ENCODE measurements at places on chromosomes 2 and 18.

- no peak for DNase-seq
Observed at GRCh38 chr2:24276349-24276899, 83.9 kb downstream of the ITSN2 start.

- DNase-seq, result no peak
Observed at GRCh38 chr2:54207666-54208195, 48.3 kb downstream of the TSPYL6 start.

DNA sequence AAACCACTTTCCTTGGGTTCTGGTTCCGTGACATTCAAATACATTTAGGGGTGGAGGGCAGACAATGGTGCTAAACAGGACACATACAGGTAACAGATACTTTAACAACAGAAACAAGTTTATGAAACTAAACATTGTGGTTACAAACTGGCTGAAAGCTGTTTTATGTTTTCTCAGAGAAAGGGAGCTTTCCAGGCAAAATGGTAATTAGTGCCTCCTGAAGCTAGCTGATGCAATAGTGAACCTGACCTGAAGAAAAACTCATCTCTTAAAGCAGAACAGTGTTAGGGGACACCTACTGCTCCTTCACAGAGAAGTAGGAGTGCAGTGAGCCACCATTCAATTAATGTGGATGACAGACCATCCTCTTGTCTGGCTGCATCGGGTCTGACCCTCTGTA is 138.9 kb downstream of the CCDC148 start:
- DNase-seq, result no peak

DNA sequence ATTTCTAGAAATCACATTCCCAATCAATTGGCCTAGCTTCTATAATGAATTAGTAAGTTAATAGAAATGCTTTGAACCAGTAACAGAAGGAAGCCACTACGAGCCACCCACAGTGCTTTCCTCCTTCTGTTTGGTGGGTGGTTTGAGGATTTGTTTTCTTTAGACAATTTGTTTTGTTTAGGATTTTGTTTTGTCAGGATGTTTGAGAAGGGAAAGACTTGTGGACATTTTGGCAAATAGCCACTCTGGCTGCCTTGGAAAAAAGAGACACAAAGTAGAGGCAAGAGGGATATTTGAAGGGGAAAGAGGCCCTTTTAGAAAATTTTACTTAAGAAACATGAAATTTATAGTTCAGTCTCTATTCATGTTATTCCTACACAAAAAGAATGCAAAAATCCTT is 47.7 kb downstream of the TANK start:
- DNase-seq, result no peak

DNA sequence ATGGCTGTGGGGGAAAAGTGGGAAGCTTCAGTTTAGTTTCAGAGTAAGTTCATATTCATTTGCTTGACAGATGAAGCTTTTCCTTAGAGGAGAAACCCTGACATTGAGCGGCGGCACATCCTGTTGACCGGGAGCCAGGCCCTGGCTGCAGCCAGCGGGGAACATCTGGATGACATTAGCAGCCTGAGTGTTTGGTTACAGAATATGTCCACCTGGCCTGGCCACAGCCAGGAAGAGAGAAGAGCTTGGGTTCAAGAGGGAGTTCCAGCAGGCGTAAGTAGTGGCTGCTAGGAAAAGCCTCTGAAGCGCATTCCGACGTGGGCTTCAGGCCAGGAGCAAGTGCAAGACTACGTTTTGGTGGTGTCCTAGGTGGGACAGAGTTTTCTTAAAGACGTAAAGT is 144.9 kb upstream of the MYCN start:
- no peak for DNase-seq

- no peak for DNase-seq
Observed at GRCh38 chr2:150672311-150672710, 184.8 kb upstream of the RND3 start.

GRCh38 chr2:96844405-96844808 is 586 bp upstream of the ANKRD23 start:
- DNase-seq, result no peak

DNA sequence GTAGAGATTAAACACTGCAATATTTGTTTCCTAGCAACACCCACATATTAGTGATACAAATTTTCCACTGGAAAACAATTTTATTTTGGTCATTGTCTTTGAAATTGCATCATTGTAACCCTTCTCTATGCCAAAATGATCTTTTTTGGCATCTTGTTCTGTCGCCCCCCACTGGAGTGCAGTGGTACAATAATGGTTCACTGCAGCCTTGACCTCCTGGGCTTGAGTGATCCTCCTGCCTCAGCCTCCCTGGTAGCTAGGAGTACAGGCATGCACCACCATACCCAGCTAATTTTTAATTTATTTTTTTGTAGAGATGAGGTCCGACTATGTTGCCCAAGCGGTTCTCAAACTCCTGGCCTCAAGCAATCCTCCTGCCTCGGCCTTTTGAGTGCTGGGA is 117.4 kb downstream of the PIK3C3 start:
- no peak for DNase-seq

GRCh38 chr2:46411985-46412384 is 67.4 kb upstream of the TMEM247 start:
- no peak for DNase-seq

GRCh38 chr2:180101846-180102245 is 94.7 kb upstream of the CWC22 start:
- DNase-seq, result no peak

- no peak for DNase-seq
Observed at GRCh38 chr2:18630101-18630500, 40.7 kb upstream of the NT5C1B start.

DNA sequence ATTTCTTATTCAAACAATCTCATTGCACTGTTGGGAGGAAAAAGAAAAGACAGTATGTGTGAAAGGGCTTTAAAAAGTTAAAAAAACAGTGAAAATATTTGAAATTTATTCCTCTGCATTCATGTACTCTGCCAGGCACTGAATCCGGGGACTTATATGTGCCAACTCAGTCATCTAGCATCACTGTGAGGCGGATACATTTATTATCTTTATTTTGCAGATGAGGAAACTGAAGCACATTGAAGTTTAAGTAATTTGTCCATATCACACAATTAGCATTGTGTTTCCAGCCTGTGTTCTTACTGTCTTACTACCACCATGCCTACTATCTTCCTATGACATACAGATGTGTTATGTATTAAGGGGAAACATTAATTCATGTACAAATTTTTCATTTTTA is 1.8 kb downstream of the LCLAT1 start:
- no peak for DNase-seq

- DNase-seq, result no peak
Observed at GRCh38 chr2:37617119-37617892, 54.1 kb downstream of the CDC42EP3 start.

- no peak for DNase-seq
Observed at GRCh38 chr2:111975053-111975552, 76.7 kb downstream of the MERTK start.

DNA sequence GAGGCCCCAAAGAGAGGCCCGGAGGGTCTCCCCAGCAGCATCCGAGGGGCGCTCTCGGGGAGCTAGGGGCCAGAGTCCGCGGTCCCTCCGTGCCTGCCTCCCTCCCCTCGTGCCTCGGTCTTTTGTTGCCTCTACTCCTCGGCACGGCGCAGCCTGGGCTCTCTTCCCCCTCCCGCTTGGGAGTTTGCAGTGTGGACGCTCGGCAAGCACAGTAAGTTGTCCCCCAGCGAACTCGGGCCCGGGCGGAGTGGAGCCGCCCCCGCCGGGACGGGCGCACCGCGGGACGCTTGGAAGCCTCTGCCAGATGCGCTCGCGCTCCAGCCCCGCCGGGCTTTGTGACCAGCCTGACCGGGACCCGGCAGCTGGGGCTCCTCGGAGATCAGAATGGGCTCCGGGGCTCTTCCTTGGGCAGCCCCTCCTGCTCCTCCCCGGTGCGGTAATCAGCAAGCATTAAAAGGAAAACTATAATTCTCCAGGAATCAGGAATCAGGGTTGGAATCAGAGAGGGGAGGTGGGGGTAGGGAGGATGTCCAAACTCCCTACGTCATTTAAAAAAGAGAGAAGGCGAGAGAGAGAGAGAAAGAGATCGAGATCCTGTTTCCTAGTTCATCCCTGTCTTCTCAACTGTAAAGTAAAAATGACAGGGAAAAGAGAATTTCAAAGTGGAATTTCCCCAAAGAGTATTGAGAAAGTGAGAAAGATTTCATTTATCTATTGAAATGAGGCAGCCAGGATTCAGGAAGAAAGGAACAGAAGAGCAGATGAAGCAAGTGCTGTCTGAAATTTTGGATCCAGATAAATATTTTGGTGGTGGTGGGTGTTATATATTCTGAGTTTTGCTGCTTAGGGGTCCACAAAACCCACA is 786 bp upstream of the TMEM200C start:
- DNase-seq, result no peak

DNA sequence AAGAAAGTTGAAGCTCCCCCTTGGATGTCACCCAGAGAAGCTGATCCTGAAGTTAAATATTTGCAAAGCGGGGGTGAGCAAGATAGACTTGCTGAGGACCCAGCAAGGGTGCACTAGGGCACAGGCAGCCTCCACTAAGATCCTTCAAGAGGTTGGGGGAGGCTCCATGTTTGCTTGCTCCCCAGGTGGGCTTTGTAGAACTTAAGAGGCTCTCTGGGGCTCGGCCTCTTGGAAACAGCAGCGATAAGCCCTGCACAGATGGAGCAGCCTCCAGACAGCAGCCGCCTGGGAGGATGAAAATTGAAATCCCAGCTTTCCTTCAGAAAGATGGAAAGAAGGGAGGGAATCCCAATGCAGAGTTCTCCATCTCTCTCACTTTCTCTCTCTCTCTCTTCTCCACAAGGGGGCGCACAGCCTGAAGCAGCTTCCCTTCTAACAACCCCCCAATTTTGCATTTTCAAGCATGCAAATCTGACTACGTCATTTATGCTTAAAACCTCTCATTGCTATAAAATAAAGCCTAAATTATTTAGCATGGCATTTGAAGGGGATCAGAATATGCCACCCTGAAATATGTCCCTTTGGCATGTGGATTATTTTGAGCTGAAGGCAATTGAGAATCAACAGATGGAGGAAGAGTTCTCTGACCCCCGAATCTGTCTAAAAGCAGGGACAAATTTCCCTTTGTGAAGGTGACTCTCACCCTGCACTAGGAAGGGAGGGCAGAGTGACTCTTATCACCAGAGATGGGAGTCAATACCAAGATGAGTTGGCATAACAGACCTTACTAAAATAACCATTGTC is 185.7 kb upstream of the KLHL29 start:
- no peak for DNase-seq

DNA sequence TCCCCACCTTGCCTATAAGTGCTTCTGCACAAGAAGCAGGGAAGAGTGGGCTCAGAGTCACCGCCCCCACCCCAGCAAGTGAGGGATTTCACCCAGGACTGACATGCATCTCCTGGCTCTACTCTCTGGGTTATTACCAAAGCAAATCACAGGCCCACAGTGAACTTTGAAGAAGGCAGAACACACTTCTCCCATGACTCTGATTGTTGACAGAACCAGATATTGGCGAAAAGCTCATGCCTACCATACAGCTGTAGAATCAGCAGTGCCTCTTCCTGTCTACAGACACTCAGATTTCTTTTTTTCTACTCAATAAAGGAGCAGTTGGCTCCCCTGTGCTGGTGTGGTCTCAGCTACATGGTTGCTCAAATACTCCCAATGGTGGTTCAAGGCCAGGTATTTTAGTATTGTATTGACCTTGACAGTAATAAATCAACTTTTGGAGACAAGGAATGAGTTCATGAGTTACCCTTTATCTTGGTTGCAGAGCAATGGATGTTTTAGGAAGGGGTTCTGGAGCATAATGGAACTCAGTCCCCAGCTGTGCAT is 512.9 kb upstream of the ID2 start:
- no peak for DNase-seq

- DNase-seq, result no peak
Observed at GRCh38 chr2:96867756-96868554, 1.9 kb downstream of the SEMA4C start.

DNA sequence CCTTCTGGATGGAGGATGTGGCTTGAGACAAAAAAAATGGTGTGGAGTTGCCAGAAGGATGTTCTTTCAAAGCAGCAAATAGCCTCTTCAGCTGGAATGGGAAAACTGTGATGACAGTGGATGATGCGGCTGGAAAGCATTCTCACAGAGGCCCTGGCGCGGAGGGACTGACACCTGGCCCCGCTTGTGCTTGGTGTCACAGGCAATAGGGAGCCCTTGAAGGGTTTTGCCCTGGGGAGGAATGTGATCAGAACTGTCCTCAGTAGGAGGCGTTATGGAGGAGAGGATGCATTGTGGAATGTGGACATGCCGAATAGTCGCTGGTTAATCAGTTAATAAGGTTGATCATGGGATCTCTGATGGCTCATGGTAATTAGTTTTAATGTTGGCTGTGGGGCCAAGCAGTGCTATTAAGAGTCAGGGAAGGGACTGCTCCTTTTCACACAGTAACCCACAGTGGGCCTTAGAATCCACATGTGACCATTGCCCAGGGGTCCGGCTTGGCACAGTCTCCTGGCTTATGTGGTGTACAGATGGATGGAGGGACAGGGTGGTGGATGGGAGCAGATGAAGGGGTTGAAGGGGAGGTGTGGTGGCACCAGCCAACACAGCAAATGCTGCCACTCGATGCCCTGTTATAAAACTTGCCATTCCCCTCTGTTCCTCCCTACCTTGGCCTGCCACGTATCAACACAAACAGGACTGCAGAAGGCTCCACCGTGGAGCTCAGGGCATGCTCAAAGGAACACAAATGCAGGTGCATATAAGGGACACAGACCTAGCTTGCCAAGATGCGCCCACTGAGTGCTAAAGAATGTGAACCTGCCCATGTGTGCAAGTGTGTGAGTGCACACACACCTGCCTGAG is 71.7 kb downstream of the CIB4 start:
- DNase-seq, result no peak

- DNase-seq, result no peak
Observed at GRCh38 chr2:81163583-81163982, 859.0 kb upstream of the LRRTM1 start.

- DNase-seq, result no peak
Observed at GRCh38 chr2:55159037-55159651, 72.9 kb downstream of the CLHC1 start.

- no peak for DNase-seq
Observed at GRCh38 chr2:168277276-168277675, 29.9 kb upstream of the STK39 start.

DNA sequence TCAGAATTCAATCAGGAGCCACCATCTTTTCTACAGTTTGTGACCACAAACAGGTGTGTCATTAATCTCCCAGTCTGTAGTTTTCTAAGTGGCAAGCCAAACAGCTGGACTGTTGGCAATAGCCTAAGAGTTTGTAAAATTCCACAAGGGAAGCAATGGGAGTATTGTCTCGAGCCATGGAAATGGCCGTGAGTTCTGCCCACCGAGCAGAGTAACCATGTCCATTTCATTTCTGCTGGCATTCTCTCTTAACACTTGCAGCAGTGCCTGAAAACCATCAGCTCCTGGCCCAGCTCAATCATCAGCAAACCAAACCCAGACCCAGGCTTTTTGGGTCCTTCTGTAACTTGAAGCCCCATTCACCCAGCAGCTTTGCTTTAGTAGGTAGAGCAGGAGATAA is 387.8 kb upstream of the CDH7 start:
- DNase-seq, result no peak

- no peak for DNase-seq
Observed at GRCh38 chr2:36416370-36417165, 61.0 kb downstream of the CRIM1 start.
